ENCODE measurements at places on chromosomes 3 and 15.

GRCh38 chr3:64264501-64265109, 39.3 kb upstream of the PRICKLE2 start:
- DNase-seq, result peak; percentile 37

GRCh38 chr15:63901912-63902670, 68.3 kb upstream of the HERC1 start:
- DNase-seq, result no peak

- DNase-seq, result no peak
Observed at GRCh38 chr3:46093327-46093942, 66.2 kb upstream of the XCR1 start.

DNA sequence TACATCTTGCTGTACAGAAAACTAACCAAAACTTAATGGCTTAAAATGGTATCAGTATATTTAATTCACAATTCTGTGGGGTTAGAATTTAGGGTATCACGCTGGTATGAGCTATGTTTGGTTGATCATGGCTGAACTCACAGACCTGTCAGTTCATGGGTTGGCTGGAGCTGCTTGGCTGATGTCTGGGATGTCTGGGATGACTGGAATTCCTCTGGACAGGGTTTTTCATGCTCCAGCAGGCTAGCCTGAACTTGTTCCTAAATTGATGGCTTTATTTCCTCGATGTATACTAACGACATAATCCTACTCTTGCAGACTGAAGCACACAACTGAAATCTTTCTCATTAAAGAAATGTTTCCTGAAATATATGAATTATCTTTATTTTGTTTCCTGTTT, 338.9 kb upstream of the GBE1 start:
- DNase-seq, result no peak

DNA sequence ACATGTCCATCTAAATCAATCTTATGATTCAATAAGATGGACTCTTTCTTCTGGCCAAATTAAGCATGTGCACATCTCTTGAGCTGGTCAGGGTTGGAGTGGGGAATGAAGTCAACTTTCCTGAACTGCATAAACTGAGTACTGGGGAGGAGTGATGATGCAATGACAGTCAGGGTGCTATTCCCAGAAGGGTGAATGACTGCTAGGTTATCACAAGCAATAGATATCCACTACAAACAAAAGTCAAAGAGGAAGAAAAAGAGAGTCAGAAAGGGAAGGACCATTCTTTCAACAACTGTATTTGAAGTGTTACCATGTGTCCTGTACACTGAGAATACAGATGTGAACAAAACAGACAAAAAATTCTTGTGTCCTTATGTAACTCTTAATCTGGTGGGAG, 70.0 kb downstream of the ALCAM start:
- no peak for DNase-seq

GRCh38 chr15:77784361-77785292, 151.9 kb upstream of the LINGO1 start:
- DNase-seq, result no peak

DNA sequence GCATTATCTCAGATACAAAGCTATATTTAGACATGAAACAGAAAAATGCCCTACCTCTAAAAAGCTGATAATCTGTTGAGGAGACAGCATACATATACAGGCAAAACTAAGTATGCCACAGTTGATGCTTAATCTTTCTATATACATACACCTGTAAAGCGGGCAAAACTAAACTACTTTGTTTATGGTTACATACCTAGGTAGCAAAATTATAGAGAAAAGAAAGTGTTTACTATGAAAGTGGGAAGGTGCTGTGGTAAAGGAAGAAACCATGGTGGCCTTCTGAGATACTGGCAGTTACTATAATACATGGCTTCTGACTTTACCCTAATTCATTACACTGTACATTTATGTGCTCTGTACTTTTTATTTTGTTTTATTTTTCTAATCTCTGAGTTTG, 36.0 kb upstream of the NR1I2 start:
- no peak for DNase-seq

GRCh38 chr3:34837848-34838741, 801.2 kb upstream of the ARPP21 start:
- no peak for DNase-seq

DNA sequence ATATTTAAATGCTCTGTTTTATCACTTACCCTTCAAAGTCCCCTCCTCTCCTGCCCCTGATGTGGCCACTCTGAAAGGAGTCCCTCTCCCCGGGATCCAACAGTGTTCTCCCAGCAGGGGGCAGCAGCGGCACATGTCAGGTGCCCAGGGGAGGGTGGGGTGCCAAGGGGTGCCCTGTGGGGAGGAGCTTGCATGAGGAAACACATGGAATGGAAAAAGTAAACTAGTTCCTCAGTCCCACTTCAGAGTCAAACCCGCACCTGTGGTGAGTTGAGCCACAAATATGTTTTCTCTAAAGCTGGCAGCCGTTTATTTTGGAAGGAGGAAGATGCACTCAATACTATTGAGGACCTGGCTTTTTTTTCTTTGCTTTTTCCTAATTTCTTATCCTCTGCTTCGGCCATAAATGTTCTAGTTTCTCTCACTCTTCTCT, 30.1 kb upstream of the NRROS start:
- peak; percentile 55 for DNase-seq

DNA sequence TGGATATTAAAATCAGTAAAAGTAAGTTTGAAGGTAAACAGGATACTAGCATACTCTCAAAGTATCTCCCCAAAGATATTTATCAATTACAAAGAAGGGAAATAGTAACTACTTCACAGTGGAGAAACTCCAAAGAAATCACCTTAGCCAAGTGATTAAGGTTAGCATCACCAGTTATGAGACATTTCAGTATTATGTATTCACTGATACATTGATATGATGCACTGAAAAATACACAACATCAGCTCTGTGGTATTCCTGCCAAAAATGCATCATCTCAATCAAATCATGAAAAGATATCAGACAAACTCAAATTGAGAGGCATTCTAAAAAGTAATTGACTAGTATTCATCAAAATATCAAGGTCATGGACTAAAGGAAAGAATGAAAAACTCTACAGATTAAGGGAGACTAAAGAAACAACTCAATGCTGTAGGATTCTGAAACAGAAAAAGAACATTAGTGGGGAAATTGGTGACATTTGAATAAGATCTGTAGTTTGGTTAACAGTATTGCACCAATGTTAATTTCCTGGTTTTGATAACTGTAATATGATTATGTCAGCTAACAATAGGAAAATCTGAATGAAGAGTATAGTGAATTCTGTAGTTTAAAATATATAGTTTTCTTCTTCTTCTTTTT, 215.4 kb downstream of the UACA start:
- DNase-seq, result no peak

GRCh38 chr3:146386936-146387335, 82.4 kb downstream of the PLSCR2 start:
- no peak for DNase-seq

- peak; percentile 68 for DNase-seq
Observed at GRCh38 chr3:102483556-102483955, 48.7 kb downstream of the ZPLD1 start.

DNA sequence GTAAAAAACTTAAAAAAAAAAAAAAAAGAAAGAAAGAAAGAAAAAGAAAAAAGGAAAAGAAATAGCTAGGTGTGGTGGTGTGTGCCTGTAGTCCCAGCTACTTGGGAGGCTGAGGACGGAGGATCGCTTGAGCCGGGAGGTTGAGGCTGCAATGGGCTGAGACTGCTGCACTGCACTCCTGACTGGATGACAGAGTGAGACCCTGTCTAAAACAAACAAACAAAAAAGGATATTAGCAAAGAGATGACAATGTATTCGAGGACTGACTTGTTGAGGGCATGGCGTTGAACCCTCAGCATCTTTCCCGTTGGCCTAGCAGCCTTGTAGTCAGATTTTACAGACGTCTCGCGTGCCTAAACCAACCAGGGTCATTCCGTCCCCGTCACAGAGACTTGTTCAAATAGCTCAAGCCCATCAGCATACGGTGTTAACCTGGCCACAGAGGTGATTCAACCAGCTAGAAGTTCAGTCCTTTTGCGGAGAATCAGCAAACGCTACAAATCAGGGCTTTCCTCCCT, 528 bp upstream of the NIT2 start:
- DNase-seq, result no peak

DNA sequence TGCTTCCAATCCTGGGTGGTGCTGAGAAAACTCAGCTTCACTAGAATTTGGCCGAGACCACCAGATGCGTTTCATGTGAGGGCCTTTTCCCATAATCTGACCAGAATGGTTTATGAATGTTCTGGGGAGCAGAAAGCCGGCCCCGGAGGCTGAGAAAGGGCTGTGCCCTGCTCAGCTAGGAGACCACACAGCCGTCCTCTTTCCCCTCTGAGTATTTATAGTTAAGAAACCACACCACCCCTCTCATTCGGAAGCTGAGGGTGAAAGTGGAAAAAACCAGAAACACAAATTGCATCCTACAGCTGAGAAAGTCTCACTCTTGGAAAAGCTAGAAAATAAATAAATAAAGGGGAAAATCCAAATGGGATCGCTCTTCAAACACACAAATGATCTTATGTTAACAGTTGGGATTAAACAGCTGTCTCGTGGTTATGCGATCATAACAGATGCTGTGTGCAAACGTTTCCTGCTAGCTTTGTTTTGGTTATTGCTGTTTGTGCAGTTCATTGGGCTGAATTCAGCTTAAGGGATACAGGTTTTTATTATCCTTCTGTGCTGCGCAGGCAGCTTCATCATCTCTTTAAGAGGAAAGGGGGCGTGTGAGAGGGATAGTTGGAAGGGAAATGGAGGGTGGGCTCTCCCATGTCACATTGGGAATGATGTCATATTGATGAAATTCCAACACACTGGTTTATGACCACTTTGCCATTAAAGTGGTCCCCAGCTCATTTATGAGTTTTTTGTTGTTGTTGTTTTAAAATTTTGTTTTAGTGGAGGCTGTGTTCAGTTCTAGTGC, 1026.2 kb upstream of the NR2F2 start:
- DNase-seq, result no peak

GRCh38 chr15:34271493-34271892, 46.7 kb downstream of the EMC4 start:
- DNase-seq, result no peak

- no peak for DNase-seq
Observed at GRCh38 chr15:29115093-29115991, 154.3 kb downstream of the NSMCE3 start.

- DNase-seq, result no peak
Observed at GRCh38 chr3:181009225-181009624, 19.7 kb upstream of the DNAJC19 start.

DNA sequence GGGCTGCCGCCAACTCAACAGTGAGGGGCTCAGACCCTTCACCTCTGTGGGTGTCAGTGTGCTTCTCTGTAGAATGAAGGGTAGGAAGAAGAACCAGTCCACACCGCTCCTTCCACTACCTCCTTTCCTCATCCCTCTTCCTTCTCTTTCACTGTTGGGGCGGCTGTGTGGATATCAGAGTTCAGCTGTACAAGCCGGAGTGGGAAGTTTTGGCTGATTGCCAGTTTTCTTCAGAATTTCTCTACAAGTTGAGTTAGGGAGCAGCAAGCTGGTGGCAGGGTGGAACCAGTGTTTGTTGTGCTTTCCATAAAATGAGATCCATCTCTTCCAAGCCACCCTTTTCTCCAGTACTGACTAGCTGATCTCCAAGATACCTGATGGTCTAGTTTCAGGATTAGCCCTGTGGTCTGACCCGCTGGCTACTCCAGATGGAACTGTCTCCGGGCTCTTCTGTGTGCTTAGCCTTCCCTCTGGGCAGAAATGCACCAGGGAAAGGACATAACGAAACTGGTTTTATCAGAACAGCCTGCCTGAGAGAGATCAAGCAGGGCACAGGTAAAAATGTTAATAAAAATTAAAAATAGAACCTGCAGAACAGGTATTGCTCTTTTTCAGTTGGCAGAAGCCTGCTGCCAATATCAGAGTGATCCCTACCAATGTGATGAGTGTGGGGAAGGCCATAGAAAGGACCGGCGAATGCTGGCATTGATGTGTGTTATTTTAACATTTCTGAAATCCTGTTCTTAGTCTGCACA, 169.9 kb upstream of the TSC22D2 start:
- no peak for DNase-seq

DNA sequence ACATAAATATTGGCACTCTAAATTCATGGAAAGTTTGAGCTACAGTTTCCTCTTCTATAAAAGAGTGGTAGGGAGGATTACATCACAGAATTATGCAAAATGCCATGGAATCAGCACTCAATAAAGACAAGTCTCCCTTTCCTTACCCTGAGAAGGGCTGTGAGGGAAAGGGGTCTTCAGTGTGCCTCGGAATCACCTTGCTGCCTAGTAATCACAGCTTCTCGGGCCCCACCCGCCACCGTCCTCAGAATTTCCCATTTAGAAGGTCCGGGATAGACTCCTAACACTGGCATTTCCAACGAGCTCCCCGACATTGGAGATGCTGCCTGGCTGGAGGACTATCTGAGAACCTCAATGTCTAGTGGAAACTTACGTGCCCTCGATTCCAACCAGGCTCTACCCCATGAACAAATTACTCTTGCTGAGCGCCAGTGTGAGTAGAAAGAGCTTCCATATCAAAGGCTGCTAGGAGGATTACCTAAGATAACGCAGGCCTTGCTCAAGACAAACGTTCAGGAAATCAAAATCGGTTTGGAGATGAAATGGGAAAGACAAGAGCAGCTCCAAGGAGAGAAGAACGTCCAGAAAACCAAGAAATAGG, 92.1 kb upstream of the CHD2 start:
- no peak for DNase-seq

DNA sequence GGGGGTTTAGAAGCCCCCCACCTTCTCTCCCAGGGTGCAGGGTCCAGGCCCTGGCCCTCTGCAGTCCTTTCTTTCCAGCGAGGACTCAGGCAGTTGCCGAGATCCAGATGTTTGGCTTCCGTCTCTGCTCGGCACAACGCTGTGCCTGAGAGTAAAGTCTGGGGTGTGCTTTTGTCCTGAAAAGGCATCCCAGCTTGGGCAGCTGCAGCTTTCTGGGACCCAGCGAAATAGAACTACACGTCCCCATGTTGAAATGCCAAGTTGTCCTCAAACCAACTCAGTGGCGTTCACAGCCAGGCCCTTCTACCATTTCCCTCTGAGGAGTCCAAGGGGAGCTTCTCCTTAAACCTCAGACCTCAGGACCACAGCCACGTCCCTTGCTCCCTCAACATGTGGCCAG, 23.1 kb downstream of the FGD5 start:
- no peak for DNase-seq

DNA sequence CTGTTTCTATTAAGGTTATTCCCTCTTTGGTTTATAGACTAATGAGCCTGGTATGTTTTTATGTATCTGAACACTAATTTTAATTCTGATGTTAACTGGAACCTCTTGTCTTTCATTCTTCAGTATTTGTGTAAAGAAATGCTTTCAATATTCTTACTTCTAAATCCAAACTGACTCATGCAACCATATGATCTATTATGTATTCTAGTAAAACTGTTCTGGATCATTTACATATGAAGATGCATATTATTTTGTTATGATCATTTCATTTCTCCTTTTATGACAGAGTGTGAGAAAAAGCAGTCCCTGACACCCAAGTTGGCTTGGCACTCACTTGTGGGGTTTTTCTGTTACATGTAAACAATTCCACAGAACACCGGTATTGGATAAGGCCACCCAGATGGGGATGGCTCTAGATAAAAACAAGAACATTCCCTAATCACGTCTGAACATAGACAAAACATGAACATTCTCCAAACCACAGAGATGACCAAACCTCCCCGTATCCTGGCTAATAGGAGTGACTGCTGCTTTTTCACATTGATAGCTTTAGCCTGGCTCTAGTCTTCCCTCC, 72.2 kb upstream of the EPHB3 start:
- no peak for DNase-seq

- no peak for DNase-seq
Observed at GRCh38 chr3:151864423-151865101, 8.9 kb upstream of the SUCNR1 start.
